HepG2 (cell line): ENCODE measurements at places on chromosomes 2 and 18. TPM values are rescaled to one million over a fixed set of nuclear protein-coding genes. Genes with fewer than 3 reads are reported as not detected.
A peak's percentile ranks its signal among the peaks of the same experiment; 100 is the strongest.

DNA sequence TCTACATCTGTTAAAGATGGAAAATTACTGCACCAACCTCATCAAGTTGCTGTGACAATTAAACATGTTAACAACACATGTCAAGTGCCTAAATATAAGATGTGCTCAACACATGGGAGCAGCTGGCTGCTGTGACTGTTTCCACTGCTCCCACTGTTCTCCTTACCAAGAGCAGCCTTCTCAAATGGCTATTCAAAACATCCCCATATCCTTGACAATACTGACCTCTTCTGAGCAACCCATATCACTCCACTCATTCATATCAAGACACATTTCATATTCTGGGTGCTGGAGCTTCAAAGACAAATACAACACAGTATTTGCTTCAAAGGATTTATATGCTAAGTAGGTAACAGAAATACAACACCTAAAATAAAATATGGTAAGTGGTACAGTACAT is 60.3 kb downstream of the PIAS2 start:
- DNase-seq = no peak
- H3K4me1 ChIP-seq = no peaks in the 10 kb centered on the region
- peaks cover 18% of the 10 kb centered on the region for H3K36me3 ChIP-seq
- no peak overlapping the region for H3K27ac ChIP-seq
- H3K27me3 ChIP-seq = no peaks in the 10 kb centered on the region

- H3K4me1 ChIP-seq = no peaks in the 10 kb centered on the region
- no peak for DNase-seq
- H3K36me3 ChIP-seq = no peaks in the 10 kb centered on the region
- no peaks in the 10 kb centered on the region for H3K27me3 ChIP-seq
- no peak overlapping the region for H3K4me3 ChIP-seq
Observed at GRCh38 chr2:187879491-187879890, 325.3 kb upstream of the TFPI start.

Gene BCL11A
- total RNA-seq = not detected in 2 replicates

- no peak overlapping the region for H3K27ac ChIP-seq
- H3K4me3 ChIP-seq = no peak overlapping the region
- no peaks in the 10 kb centered on the region for H3K4me1 ChIP-seq
- DNase-seq = no peak
- peaks cover 6% of the 10 kb centered on the region; the same call in 1 of the 2 replicates for H3K27me3 ChIP-seq
Observed at GRCh38 chr2:71891155-71891554, 256.5 kb downstream of the CYP26B1 start.

DNA sequence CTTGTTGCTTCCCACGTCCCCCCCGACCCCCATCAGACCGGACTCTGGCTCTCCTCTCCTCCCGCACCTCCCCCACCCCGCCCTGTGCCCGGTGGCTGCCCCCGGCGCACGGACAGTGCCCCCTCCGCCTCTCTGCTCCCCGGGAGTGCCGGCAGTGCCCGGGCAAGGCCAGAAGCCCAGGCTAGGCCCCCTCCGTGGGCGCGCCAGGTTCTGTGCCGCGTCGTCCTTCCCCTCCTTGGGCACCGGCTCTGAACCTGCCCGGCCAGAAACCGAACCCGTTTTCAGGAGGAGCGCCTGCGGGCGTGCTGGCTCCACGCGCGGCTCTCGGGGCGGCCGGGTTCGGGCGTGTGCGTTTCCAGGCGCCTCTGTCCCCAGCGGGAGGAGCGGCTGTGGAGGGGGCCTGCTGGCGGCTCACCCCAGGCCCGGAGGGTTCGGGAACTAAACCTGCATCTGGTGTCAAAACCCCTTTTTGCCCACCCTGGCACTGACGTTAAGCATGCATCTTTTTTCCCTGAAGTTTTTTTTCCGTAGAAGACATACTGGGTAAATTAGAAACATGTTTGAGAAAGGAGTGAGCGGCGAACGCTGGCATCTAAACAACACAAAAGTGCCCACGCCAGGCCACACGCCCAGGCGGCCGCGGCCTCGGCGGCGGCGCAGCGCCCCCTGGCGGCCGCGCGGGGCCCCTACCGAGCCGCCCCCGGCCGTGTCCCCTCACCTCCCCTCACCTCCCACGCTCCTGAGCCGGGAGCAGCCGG is 123.9 kb upstream of the SLC1A4 start:
- no peak overlapping the region for H3K27ac ChIP-seq
- peak overlapping the region; percentile 81 for H3K4me3 ChIP-seq
- H3K36me3 ChIP-seq = no peaks in the 10 kb centered on the region
- H3K27me3 ChIP-seq = peaks cover 61% of the 10 kb centered on the region
- no peak for DNase-seq

- H3K27ac ChIP-seq = no peak overlapping the region
- H3K4me3 ChIP-seq = no peak overlapping the region
- peaks cover 15% of the 10 kb centered on the region for H3K4me1 ChIP-seq
- no peak for DNase-seq
- H3K36me3 ChIP-seq = no peaks in the 10 kb centered on the region; the same call in 2 of the 3 replicates
Observed at GRCh38 chr2:180999274-180999964, 19.0 kb downstream of the UBE2E3 start.

- no peak overlapping the region for H3K27ac ChIP-seq
- no peak overlapping the region for H3K4me3 ChIP-seq
- H3K36me3 ChIP-seq = no peaks in the 10 kb centered on the region
- no peak for DNase-seq
Observed at GRCh38 chr18:75977081-75977480, 518.0 kb downstream of the ZNF516 start.

DNA sequence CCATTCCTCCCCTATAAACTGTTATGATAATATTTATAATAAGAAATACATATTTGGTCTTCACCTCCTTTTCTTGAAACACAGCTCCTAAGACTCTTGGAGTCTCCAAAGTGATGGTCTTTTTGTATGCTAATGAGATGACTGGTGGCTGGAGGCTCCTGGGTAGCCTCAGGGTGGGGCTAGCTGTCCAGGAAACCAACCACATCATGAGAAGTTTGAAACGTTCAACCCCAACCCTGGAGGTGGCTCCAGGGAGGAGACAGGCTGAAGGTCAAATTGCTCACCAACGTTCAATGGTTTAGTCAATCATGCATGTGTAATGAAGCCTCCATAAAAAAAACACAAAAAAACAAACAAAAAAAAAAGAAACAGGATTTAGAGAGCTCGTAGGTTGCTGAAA is 298.7 kb upstream of the MGAT5 start:
- no peaks in the 10 kb centered on the region for H3K4me1 ChIP-seq
- no peak overlapping the region for H3K27ac ChIP-seq
- DNase-seq = no peak
- peaks cover 16% of the 10 kb centered on the region; the same call in 1 of the 3 replicates for H3K27me3 ChIP-seq
- no peaks in the 10 kb centered on the region for H3K36me3 ChIP-seq

DNA sequence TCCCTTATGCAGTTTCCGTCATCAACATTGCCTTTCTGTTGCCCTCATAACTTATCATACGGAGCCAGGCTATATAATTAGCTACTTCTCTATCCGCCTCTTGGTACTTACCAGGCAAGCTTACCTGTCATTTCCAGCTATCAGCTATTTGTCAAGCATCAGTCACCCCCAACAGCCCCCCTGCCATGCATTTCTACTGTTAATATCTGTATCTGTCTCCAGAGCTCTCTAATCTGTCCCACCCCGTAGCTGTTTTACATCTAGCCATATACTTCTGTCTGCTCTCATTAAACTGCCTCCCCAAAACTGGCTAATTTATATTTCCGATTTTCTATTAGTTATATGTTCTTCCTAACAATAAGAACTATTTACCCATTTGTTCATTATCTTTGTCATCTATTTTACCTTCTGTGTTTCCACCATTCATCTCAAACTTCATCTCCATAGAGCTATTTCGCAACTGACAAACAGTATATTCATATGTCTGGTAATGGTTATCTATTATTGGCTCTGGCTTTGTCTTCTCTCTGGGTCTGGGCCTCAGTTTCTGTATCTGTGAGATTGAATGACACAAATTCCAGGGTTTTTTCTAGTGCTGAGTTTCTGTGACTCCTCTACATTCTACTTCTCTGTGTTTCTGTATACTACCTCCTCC is 9.6 kb downstream of the EMX1 start:
- no peak for DNase-seq
- no peaks in the 10 kb centered on the region for H3K4me1 ChIP-seq
- H3K36me3 ChIP-seq = no peaks in the 10 kb centered on the region
- no peak overlapping the region for H3K27ac ChIP-seq
- no peak overlapping the region for H3K4me3 ChIP-seq
- peaks cover 2% of the 10 kb centered on the region; the same call in 1 of the 2 replicates for H3K27me3 ChIP-seq

DNA sequence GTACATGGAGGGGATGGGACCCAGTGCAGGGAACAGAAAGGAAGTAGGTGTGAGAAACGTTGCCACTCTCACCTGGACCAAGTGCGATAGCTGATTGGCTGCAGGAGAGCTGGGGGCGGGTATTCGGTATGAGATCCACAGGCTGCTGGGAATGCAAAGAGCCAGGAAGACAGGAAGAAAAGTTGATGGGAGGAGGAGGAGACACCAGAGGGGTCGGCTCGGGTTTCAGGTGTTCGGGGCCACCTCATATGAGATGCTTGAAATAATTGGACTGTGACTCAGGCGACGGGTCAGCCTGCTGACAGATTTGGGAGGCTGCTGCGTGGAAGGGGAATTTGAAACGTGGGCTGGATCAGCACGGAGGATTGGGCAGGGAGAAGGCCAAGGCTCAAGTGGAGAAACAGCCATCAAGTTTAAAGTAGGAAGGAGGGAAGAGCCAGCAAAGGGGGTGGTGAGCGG is 65.1 kb downstream of the MRPS9 start:
- H3K27ac ChIP-seq = no peak overlapping the region
- no peak overlapping the region for H3K4me3 ChIP-seq
- H3K27me3 ChIP-seq = no peaks in the 10 kb centered on the region
- no peaks in the 10 kb centered on the region for H3K4me1 ChIP-seq
- peak; percentile 15 for DNase-seq

- no peaks in the 10 kb centered on the region for H3K27me3 ChIP-seq
- no peak overlapping the region for H3K4me3 ChIP-seq
Observed at GRCh38 chr2:112001942-112002341, 53.1 kb upstream of the TMEM87B start.

Gene TBR1
- not detected in 2 replicates for total RNA-seq

DNA sequence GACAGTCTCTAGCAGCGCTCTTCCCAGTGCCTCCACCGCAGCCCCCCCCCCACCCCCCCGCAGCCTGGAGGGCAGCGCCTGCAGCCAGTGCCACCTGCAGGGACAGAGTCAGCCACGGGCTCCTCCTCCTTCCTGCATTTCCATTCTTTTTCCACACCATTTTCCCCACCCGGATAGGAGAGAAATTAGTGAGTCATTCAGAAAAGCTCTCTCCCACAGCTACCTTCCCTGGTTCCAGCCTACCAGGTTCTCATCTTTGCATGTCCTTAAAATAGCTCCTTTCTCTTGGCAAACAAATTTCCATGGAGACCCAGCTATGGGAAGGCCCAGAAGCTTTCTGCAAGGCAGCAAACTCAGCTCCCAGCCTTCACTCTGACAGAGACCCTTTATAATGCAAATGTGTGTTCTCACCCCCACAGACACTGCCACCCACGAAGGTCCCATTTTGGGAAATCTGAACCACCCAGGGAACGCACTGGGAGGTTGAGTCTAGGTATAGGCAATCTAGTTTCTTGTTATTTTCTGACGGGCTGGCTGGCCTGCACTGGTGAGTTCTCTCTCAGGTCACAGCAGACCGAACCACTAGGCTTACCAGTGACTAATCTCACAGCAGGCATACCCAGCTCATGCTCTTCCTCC is 41.8 kb upstream of the ATG16L1 start:
- peaks cover 5% of the 10 kb centered on the region; the same call in 1 of the 3 replicates for H3K27me3 ChIP-seq
- peak; percentile 23 for DNase-seq
- H3K36me3 ChIP-seq = peaks cover 6% of the 10 kb centered on the region; the same call in 2 of the 3 replicates

DNA sequence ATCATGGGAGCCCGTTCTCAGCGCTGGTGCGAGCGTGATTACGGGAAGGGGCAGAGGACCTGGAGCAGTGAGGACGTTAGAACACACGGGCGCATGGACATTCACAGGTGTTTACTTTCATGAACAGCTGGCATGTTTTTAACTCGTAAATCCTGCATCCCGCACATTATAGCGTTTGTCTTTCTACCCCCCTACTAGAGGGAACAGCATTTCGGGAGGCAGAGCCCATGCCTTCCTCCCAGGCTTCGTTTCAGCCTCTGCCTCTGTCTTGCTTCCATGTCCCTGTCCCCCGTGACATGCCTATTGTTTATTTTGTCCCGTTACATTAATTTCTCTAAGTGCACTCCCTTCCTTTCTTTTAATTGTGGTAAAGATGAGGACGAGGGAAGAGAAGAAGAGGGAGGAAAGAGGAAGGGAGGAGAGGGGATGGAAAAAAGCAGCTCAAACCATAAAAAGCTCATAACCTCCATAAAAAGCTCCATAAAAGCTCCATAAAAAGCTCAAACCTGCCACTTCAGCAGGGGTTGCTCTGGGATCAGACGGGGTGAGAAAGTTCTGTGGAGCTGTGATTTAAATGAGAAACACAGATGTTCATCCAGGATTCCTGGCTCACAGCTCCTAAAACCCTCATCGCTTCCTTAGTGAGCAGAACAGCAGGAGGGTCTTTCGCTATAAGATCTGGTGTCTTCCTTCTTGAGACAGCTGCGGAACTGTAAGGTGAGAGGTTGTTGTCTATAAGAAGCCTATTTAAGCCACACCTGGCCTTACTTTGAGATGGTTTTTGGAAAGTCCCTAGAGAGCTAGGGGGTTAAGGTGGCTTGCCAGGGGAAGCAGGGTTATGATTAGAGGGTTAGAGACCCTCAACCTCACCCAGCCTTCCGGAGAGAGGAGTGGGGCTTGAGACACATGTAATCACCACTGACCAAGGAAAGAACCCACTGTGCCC is 66.6 kb upstream of the SNTG2 start:
- peaks cover 16% of the 10 kb centered on the region; the same call in 1 of the 2 replicates for H3K27me3 ChIP-seq
- DNase-seq = no peak
- no peak overlapping the region for H3K4me3 ChIP-seq
- H3K4me1 ChIP-seq = no peaks in the 10 kb centered on the region

- no peak overlapping the region for H3K4me3 ChIP-seq
- peaks cover 17% of the 10 kb centered on the region for H3K27me3 ChIP-seq
- no peak overlapping the region for H3K27ac ChIP-seq
- H3K36me3 ChIP-seq = no peaks in the 10 kb centered on the region
- H3K4me1 ChIP-seq = 0 out of 2 replicates have a peak, but pooled peaks cover 10% of the 10 kb centered on the region
Observed at GRCh38 chr2:85188852-85189251, 55.7 kb downstream of the TCF7L1 start.

Gene TIA1
- total RNA-seq = 199 and 209 TPM in 2 replicates

Gene VWA3B
- total RNA-seq = not detected in 2 replicates

DNA sequence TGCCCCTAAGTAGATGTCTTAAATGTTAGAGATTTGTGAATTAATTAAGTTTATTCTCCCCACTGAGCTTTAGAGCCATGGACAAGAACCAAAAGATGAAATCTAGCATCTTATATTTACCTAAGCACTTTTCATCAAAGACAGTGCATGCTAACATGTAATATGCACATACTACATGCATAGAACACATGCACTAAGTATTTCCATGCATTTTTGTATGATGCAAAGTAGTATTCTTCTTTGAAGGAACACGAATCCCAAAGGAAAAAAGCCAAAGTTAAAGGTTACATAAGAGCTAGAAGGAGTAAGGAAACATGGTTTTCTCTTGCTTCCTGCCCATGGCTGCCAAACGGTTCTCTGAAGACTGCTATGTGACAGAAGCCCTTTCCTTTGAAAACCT is 15.3 kb downstream of the STAMBP start:
- DNase-seq = no peak
- peaks cover 26% of the 10 kb centered on the region for H3K4me1 ChIP-seq
- H3K36me3 ChIP-seq = peaks cover 14% of the 10 kb centered on the region
- H3K27ac ChIP-seq = no peak overlapping the region
- H3K27me3 ChIP-seq = no peaks in the 10 kb centered on the region
